Astrocyte of the hippocampus (primary cell): ENCODE measurements at places on chromosomes 12 and 14.

DNA sequence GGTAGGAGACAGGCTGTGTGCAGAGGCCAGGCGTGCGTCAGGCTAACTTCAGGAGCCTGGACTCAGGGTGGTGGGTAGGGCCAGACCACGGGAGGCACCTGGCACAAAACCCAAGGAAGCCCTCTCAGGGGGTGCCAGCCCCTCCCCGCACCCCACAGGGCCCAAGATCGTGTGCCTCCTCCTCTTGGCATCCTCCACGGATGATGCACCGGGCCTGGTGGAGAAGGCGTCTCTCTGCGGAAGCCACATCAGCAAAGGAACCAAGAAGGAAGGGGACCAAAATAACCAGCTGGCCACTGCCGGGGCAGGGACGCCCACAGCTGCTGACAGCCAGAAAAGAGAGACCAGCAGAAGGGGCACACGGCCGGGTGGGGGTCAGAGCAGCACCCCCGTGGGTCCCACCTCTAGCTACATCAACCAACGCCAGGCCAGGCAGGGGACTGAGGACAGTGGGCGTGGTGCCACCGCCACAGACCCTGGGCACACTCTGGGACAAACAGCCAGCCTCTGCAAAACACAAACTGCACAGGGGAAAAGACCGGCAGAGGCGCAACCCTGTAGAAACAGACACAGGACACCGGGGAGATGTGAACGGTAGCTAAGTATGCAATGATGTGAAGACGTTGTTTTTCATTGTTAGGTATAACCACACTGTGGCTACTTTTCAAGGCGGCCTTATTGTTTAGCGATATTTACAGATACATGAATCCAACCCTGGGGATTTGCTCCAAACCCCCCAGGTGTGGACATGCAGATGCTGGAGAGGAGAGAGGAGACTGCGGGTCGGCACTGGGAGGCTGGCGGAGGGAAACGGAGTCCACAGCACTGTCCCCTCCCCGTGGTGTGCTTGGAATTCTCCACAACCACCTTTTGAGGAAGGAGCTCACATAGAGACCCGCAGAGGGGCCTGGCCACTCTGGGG is 26.1 kb upstream of the C14orf180 start:
- DNase-seq = no peak

GRCh38 chr14:64410084-64410774 is 22.1 kb downstream of the MTHFD1 start:
- DNase-seq = peak; percentile 83

DNA sequence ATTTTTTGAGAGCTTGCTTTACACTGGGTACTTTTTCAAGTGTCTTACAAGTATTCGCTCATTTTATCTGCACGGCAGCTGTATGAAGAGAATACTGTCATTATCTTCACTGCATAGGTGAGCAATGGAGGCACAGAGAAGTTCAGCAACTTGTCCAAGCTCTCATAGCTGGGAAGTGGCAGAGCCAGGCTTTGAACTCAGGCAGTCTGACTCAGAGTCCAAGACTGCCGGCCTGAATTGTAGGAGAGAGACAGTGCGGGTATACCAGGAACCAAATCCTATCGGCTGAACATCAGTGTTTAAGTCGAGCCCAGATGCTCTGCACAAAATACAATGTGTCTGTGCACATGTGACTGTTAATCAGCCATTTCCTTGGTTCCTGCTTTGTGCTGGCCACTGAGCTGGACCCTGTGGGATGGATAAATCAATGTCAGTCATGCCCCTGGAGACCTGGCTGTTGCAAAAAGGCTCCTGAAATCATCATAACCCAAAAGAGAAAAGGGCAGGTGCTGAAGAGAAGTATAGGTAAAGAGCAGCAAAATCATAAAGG is 474.6 kb downstream of the DPF3 start:
- no peak for DNase-seq

DNA sequence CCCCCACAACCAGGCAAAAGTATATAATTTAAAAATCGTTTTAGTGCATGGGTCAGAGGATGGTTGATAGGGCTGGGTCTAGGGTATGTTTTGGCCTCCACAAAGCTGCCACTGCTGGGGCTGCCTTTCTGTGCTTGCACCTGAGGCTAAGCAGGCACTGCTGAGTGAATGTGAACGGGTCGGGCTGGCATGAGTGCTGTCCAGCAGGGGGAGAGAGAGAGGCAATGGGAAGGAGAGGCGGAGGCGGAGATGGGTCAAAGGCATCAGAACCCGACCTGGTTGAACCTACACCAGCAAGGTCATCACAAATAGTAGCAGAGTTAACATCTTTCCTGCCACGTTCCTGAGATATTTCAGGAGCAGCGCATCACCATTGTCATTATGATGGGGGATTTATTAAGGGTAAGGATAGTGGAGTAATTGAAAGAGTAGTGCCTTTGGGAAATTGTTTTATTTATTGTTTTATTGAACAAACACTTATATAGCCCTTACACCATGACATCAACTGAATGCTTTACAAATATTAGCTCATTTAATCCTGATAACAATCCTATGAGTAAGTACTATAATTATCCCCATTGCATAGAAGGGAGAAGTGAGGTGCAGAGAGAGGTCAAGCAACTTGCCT is 5.8 kb upstream of the NRXN3 start:
- DNase-seq = peak; percentile 7

DNA sequence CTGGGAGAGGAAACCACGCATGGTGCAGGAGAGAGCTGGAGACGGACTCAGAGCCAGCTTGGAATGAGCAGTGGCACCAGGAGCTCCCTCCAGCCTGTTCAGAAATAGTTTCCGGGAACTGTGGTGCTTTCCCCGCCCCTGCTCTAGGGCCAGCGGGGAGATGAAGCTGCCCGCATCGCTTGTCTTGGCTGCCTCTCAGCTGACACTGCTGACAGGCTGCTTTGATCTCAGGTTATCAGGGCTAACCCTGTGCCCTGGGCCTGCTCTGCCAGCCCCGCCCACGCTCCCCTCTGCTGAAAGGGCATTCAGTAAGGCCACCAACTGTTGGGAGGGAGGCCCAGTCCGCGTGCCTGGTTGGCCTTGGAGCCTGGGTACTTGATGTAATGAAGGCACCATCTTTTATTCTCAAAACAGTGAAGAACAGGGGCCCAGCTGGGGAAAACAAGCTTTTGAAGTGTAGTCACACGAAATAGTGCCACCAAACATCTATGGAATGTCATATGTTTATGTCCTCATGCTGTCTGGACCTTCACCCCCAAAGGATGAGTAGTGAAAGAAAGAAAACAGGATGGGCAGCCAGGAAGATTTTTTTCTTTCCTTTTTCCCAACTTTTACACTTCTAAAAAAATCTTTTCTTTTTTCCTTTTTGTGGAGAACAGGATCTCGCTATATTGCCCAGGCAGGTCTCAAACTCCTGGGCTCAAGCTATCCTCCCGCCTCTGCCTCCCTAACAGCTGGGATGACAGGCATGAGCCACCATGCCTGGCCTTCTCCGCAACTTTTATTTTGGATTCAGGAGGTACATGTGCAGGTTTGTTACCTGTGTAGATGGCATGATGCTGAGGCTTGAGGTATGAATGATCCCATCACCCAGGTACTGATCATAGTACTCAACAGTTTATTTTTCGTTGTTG is 115.9 kb upstream of the TBX3 start:
- DNase-seq = peak; percentile 22

- peak; percentile 28 for DNase-seq
These were observed 22.2 kb upstream of the CFAP54 start for GRCh38 chr12:96466939-96467751.

DNA sequence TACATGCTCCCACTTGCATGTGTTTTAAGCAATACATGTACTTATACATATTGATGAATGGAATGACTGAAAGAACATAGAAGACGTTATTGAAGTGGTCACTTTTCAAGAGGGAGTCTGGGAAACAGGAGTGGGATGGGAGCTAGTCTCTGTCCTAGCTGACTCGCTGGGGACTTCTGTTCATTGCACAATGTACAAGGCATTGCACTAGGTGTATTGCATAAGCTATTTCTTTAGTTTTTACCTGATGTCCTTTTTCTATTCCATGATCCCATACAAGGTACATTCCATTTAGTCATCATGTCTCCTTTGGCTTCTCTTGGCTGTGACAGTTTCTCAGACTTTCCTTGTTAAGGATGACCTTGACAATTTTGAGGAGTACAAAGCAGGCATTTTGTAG is 4.0 kb upstream of the MYO1H start:
- DNase-seq = no peak

DNA sequence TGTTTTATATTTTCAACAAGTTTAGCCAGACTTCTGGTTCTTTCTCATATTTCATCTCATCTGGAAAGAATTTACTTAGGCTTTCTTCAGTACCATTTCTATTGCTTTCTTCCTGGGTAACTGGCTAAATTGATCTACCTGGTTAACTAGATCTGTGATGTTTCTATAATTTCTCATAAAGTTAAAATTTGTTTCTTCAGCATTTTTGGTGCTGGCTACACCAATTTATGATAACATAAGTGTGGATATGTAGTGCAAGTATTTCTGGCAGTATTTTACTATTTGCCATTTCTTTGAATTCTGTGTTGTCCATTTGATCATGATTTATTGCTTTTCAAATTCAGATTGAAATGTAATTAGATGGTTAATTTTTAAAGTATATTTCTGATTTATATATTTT is 25.9 kb downstream of the ARHGAP5 start:
- no peak for DNase-seq

GRCh38 chr14:70006699-70007098 is 127.5 kb downstream of the SMOC1 start:
- no peak for DNase-seq

DNA sequence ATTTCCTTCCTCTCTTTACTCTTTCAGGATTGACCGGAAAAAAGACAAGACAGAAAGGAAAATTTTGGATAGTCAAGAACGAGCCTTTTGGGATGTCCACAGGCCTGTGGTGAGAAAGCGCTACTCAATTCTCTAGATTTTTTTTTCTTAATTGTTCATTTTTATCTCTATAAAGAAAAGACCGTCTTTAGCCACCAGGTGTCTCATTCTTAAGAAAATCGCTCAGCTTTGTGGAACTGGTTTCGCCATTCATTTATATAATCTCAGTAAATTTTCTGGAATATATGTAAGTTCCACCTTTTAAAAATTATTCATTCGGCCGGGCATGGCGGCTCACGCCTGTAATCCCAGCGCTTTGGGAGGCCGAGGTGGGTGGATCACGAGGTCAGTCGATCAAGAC is 421.1 kb downstream of the DPF3 start:
- DNase-seq = no peak

GRCh38 chr12:11732023-11732422 is 82.5 kb downstream of the ETV6 start:
- DNase-seq = no peak

- DNase-seq = no peak
These were observed 49.1 kb upstream of the KCNA5 start for GRCh38 chr12:4994622-4995021.

- no peak for DNase-seq
These were observed 9.3 kb downstream of the PEBP1 start for GRCh38 chr12:118145113-118145797.

DNA sequence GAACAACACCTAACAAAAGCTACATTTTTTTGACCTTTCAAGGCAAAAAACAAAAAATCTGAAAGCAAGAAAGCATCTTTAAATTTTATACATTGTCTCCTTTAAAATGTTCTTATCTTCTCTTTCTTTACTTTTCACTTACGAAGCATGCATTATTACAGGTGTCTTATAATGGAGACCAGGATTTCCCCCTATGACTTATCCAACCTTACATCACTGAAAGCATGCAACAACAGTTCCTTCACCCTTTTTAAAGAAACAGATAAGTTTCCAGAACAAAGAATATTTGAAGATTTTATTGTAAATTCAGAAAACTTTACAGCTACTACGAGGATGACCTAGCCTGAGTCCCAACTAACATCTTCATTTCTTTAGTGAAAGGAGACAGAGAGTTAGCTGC is 277.2 kb downstream of the AKAP6 start:
- peak; percentile 55 for DNase-seq

- peak; percentile 94 for DNase-seq
These were observed 9.1 kb downstream of the C12orf76 start for GRCh38 chr12:110039085-110039807.

GRCh38 chr12:113314121-113314529 is 20.8 kb downstream of the SLC8B1 start:
- DNase-seq = no peak
